ENCODE measurements at places on chromosomes 12 and 14. TPM values are rescaled to one million over a fixed set of nuclear protein-coding genes. Genes with fewer than 3 reads are reported as not detected.

The POC1B gene
- 17.2 TPM for total RNA-seq

The RPGRIP1 gene
- total RNA-seq = not detected

The OR6C2 gene
- total RNA-seq = not detected

The B3GNT4 gene
- total RNA-seq = 0.26 TPM

The NRXN3 gene
- not detected for total RNA-seq

The MYH6 gene
- total RNA-seq = not detected

The TAS2R10 gene
- total RNA-seq = 2.9 TPM

The AKAP3 gene
- 4.0 TPM for total RNA-seq

The OTUB2 gene
- 1.3 TPM for total RNA-seq

The MSI1 gene
- 0.26 TPM for total RNA-seq

The JAG2 gene
- total RNA-seq = 1.8 TPM

The TMPRSS12 gene
- total RNA-seq = not detected

The DLGAP5 gene
- total RNA-seq = 27.6 TPM

The ERO1A gene
- total RNA-seq = 83.4 TPM

The PTPN6 gene
- 0.91 TPM for total RNA-seq

The CRIP1 gene
- 27.7 TPM for total RNA-seq

The B4GALNT3 gene
- 3.1 TPM for total RNA-seq

The CDK17 gene
- total RNA-seq = 67.8 TPM

The GPR135 gene
- total RNA-seq = 6.5 TPM

Measured in articular chondrocyte of knee joint (primary cell).